GF-D8 (cell line): ENCODE measurements at places on chromosomes 5 and 9.

- no peak for DNase-seq
Observed at GRCh38 chr5:158246661-158247060, 387.7 kb upstream of the CLINT1 start.

GRCh38 chr9:20945856-20946255 lies 85.6 kb downstream of the HACD4 start:
- no peak for DNase-seq

DNA sequence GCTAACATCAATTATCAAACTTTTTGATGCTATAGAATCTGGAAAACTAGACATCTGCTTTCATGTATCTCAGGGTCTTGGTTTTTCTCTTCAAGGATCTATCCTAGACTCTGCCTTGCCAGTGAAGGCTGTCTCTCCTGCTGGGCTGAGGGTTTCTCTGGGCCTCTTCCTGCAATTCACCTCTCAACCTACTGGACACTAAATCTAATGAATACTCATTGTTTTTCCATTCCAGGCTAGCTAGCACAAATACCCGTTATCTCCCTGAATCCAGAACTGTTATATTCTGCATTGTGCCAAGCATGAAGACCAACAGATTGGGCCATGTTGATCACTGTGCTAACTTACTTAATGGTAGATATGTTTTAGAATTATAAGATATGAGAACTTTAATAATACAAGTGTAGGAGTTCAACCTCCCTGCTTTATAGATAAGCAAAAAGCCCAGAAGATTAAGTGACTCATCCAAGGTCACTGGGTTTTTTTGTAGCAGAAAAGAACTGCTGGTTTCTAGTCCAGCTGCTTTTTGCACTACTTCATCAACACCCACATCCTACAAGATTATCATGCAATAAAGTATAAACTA lies 56.5 kb upstream of the RNF38 start:
- no peak for DNase-seq

- DNase-seq = no peak
Observed at GRCh38 chr9:114017741-114018715, 60.1 kb downstream of the AMBP start.

- DNase-seq = no peak
Observed at GRCh38 chr9:4106081-4106759, 193.6 kb downstream of the GLIS3 start.

- no peak for DNase-seq
Observed at GRCh38 chr5:23223846-23224245, 283.6 kb upstream of the PRDM9 start.

DNA sequence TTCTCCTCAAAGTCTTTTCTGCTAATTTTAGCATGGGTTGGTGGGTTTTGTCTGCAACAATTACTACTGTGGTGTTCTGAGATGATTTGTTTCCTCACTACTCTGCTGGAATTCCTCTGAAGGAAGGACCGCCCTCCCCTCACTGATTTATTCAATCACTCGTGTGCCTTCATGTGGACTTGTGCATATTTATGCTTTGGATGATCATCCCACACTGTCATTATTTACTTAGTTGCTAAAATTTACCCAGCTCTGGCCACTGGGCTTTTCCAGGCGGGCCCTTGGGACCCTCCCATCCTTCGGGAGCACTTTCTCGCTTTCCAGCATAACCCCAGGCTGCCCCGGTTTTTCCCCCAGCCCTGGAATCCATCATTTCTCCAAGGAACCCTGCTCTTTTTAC lies 41.7 kb upstream of the NKD2 start:
- no peak for DNase-seq

DNA sequence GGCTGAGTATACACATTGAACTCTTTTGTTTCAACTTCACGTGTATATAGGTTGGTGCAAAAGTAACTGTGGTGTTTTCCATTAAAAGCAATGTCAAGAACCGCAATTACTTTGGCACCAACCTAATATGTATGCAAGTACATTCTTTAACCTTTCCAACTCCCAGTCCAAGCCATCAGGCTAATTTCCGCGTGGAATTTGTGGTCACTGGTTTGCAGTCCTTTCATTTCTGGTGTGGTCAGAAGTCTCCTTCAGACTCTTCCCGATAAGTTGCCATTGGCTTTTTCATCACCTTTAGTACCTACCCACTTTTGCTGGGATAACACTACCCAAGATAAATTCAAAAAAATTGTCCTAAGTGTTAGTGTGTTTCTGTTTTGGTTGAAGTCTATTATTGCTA lies 84.0 kb downstream of the RGS3 start:
- DNase-seq = no peak

- DNase-seq = no peak
Observed at GRCh38 chr9:33202552-33203201, 35.5 kb upstream of the B4GALT1 start.

GRCh38 chr5:51347704-51348103 lies 35.5 kb upstream of the ISL1 start:
- DNase-seq = no peak

GRCh38 chr5:107289030-107289714 lies 381.6 kb downstream of the EFNA5 start:
- DNase-seq = no peak

- DNase-seq = no peak
Observed at GRCh38 chr5:172877466-172878260, 43.6 kb downstream of the ERGIC1 start.

GRCh38 chr5:108093186-108093585 lies 288.7 kb downstream of the FBXL17 start:
- no peak for DNase-seq

DNA sequence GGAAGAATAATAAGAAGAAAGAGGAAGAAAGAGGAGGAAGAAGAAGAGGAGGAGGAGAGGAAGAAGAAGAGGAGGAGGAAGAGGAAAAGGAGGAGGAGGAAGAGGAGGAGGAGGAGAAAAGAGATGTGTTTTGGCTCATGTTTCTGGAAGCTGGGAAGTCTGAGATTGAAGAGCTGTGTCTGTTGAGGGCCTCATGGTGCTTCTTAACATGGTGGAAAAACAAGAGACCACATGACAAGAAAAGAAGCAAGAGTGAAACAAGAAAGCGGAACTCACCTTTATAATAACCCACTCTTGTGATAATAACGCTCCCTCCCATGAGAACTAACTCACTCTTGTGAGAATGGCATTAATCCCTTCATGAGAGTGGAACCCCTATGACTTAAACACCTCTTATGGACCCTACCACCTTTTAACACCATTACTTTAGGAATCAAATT lies 36.1 kb upstream of the RANBP6 start:
- DNase-seq = no peak

GRCh38 chr9:14296495-14297113 lies 17.3 kb downstream of the NFIB start:
- no peak for DNase-seq

DNA sequence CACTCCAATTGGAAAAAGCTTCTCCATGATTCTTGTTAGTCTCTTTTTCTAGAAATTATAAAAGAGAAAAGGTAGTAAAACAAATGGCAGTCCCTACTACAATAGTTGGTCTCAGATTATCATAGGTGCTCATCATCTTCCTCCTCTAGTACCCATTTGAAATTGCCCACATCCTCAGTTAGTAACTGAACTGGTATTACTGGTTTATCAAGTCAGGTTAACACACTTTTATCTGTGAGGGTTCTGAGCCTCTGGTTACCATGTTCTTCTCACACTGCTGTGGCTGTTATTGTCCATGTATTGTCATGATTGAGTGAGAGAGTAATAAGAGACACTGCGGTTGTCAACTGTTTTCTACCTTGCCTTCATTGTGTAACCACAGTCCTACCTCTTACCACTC lies 901.7 kb downstream of the TLE1 start:
- no peak for DNase-seq

- no peak for DNase-seq
Observed at GRCh38 chr5:74576941-74577456, 63.5 kb downstream of the ENC1 start.

DNA sequence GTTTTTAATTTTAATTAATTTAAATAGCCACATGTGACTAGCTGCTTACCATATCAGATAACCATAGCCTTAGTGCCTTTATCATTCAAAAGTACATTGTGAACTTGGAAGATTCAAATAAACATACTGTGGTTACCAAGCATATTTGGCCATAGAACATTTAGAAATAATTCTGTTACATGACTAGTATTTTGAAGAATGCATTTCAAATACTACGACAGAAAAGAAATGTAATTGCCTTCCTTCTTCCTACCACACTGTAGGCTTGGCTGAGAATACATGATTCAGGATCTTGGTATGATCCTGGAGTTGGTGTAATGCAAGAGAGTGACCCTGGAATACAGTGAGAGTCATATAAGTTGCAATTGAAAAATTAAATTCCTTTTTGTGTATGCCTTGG lies 109.7 kb upstream of the PCA3 start:
- DNase-seq = no peak

- no peak for DNase-seq
Observed at GRCh38 chr5:14323466-14323865, 180.3 kb downstream of the TRIO start.

GRCh38 chr5:73692166-73692640 lies 66.2 kb downstream of the ARHGEF28 start:
- no peak for DNase-seq

- no peak for DNase-seq
Observed at GRCh38 chr5:178221853-178222252, 10.7 kb downstream of the PHYKPL start.

DNA sequence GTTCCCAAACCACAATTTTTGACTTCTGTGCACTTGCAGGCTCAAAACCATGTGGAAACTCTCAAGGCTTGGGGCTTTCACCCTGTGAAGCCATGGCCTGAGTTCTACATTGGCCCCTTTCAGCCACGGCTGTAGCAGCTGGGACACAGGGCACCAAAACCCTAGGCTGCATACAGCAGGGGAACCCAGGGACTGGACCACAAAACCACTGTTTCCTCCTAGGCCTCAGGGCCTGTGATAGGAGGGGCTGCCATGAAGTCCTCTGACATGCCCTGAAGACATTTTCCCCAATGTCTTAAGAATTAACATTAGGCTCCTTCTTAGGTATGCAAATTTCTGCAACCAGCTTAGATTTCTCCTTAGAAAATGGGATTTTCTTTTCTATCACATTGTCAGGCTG lies 312.1 kb upstream of the TUSC1 start:
- peak; percentile 46 for DNase-seq

DNA sequence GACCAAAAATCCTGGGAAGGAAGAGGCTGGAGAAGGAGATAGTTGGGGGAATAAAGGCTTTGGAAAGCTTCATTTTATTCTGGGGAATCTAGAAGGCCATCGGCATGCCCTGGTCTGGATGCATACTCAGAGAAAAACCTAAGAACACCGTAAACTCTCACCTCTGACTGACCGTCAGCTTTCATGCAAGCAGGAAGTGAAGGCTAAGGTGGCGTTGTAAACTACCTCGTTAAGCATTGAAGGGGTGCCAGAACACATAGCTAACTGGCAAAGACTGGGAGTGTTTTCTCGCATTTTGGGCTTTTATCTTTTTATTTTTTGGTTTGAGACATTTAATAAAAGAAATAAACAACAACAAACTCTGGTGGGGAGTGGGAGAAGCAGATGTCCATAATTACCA lies 2.6 kb upstream of the SLC38A9 start:
- no peak for DNase-seq

- DNase-seq = no peak
Observed at GRCh38 chr5:51396797-51397196, 13.5 kb downstream of the ISL1 start.

DNA sequence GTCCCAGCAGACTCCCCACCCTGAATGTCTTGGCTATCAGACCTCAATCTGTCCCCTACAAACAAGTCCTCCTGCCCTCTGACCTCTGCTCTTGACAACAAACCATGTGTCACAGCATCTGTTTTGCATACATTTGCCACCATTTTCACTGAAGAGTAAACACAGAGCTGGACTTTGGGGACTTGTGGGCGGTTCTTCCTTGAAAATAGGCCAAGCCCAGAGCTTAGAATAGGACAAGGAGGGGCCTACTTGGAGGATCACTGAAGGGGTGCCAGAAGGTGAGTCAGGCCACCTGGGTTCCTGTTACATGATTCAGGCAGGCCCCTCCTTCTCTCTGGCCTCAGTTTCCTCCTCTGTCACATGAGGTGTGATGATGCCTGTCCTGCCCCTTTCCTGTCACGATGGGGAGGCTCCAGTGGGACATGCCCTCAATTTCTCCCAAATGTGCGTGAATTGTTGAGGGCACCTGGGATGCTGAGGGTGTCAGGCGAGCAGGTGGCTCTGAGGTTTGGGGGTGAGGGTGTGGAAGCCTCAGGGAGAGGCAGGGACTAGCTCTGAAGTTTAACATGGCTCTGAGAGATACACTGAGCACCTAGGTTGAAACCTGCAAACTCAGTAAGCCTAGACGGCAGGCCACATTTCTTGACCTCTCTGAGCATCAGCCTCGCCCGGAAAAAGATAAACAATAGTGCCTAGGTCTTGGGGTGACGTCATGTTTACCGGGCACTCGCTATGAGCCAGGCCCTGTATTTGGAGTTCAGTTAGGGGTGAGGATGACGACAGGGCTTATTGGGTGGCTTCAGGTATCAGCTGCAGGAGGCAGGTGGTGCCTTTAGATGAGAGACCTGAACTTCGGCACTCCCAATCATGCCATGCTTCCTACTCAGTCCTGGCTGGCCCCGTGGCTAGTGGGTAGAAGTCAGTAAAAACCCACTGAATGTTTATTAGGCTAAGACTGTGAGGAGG lies 107.6 kb upstream of the PITX1 start:
- DNase-seq = no peak

DNA sequence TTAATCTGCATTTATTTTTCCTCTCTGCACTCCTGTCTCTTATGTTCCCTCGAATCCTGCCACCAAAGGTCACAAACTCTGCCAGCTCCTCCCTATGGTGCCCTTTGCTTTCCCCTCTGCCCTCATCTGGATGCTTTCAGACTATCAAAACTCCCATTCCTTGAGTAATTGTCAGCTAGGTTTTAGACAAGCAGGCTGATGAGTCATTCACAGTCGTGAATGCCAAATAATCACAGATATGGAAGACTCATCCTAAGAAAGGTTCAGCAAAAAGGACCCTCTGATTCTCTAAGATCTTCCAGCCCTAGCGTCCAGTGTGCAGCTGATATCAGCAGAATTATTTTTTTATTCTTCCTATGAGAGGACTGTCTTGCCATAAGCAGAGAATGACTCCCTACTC lies 104.5 kb upstream of the NUDT12 start:
- DNase-seq = no peak

GRCh38 chr5:116824751-116825438 lies 250.3 kb upstream of the SEMA6A start:
- no peak for DNase-seq

GRCh38 chr9:133261103-133261752 lies 13.8 kb downstream of the ABO start:
- no peak for DNase-seq
